Type B pancreatic cell (in vitro differentiated cells): ENCODE measurements at places on chromosomes 12 and 14.

- no peaks in the 10 kb centered on the region for H3K27me3 ChIP-seq
- no peaks in the 10 kb centered on the region for H3K36me3 ChIP-seq
- no peaks in the 10 kb centered on the region for H3K4me1 ChIP-seq
- DNase-seq, result peak; percentile 61
- H3K27ac ChIP-seq, result no peak overlapping the region
Measured at GRCh38 chr14:99034711-99035171, 237.3 kb downstream of the BCL11B start.

GRCh38 chr12:4027412-4027811, 154.2 kb upstream of the PARP11 start:
- H3K4me1 ChIP-seq, result peaks cover 29% of the 10 kb centered on the region
- peak overlapping the region; percentile 51 for H3K27ac ChIP-seq
- DNase-seq, result no peak
- peaks cover 5% of the 10 kb centered on the region for H3K36me3 ChIP-seq
- H3K27me3 ChIP-seq, result peaks cover 30% of the 10 kb centered on the region
- H3K4me3 ChIP-seq, result no peak overlapping the region

DNA sequence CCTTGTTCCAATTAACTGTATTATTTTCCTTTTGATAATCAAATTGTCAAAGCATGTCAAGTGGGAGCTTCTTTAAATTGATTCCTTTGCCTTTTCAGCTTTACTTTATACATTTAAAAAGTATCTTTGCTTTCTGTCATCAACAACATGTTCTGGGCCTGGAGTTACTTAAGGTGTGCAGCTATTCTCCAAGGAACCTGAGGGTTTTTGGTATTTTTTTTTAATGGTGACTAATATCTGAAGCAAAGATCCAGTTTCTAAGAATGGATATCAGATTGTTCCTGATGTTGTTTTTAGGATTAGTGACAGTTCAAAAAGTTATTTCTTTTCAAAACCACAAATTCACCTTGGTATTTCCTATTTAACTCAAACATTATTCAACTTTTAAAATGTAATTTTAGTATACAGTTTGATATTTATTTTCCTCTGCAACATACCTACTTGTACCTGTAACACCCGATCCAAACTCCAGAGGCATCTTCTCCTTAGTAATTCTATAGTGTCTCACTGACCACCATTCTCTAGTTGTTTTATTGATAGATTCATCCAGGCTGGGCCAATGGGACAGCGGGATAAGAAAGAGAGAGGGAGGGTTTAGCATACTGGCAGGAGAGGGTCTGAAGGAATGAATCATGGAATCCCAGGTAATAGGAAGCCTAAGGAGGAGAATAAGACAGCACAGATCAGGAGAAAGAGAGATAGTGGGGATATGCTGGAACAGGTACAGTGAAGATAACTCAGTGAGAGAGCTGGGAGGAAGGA, 3.1 kb downstream of the CBLN3 start:
- peak overlapping the region; percentile 42 for H3K4me3 ChIP-seq
- H3K36me3 ChIP-seq, result no peaks in the 10 kb centered on the region
- no peaks in the 10 kb centered on the region for H3K27me3 ChIP-seq
- no peak for DNase-seq
- H3K4me1 ChIP-seq, result peaks cover 5% of the 10 kb centered on the region

- H3K4me1 ChIP-seq, result peaks cover 17% of the 10 kb centered on the region
- H3K27me3 ChIP-seq, result no peaks in the 10 kb centered on the region
- H3K4me3 ChIP-seq, result no peak overlapping the region
- no peak for DNase-seq
- H3K27ac ChIP-seq, result no peak overlapping the region
- H3K36me3 ChIP-seq, result peaks cover 30% of the 10 kb centered on the region
Measured at GRCh38 chr14:99910337-99911309, 117.4 kb downstream of the EML1 start.

DNA sequence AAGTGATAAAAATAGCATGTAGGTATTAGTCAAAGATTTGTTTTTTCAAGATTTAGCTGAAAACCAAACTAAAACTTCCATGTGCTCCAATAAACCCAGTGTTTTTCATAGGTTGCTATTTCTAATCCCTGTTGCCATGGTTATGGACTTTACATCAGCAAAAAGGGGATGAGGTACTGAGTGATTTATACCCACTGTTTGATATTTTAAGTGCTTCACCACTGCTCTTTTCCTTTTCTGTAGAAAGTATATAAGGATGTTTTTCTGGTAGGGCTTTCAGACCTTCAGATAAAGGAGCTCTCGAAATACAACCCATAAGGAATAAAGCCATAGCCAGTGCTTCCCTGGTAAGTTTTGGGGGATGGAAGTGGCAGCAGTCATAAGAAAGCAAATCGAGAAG, at the start of gene OTOGL:
OTOGL (plus strand) TSS at position 279 of the 400 bp plus-strand sequence. CDS start 109,895 bp downstream, outside the sequence.
- H3K4me3 ChIP-seq, result no peak within 1 kb of the TSS
- no peaks in the 10 kb centered on the region for H3K4me1 ChIP-seq
- H3K27me3 ChIP-seq, result no peaks in the 10 kb centered on the region
- no peak for DNase-seq
- no peak within 1 kb of the TSS for H3K27ac ChIP-seq
- H3K36me3 ChIP-seq, result no peaks in the 10 kb centered on the region

- peaks cover 13% of the 10 kb centered on the region for H3K36me3 ChIP-seq
- peaks cover 8% of the 10 kb centered on the region for H3K27me3 ChIP-seq
- H3K4me3 ChIP-seq, result peak overlapping the region; percentile 29
- peaks cover 19% of the 10 kb centered on the region for H3K4me1 ChIP-seq
- no peak for DNase-seq
- H3K27ac ChIP-seq, result no peak overlapping the region
Measured at GRCh38 chr12:58346032-58346632, 404.8 kb downstream of the ATP23 start.

- peaks cover 8% of the 10 kb centered on the region for H3K4me1 ChIP-seq
- H3K27ac ChIP-seq, result no peak overlapping the region
- peaks cover 42% of the 10 kb centered on the region for H3K36me3 ChIP-seq
- H3K4me3 ChIP-seq, result no peak overlapping the region
- H3K27me3 ChIP-seq, result no peaks in the 10 kb centered on the region
Measured at GRCh38 chr12:1313906-1314305, 280.5 kb downstream of the FBXL14 start.

- H3K27ac ChIP-seq, result no peak overlapping the region
- H3K27me3 ChIP-seq, result peaks cover 7% of the 10 kb centered on the region
- H3K36me3 ChIP-seq, result no peaks in the 10 kb centered on the region
- H3K4me1 ChIP-seq, result peaks cover 5% of the 10 kb centered on the region
Measured at GRCh38 chr12:27453421-27453820, 6.9 kb downstream of the SMCO2 start.

DNA sequence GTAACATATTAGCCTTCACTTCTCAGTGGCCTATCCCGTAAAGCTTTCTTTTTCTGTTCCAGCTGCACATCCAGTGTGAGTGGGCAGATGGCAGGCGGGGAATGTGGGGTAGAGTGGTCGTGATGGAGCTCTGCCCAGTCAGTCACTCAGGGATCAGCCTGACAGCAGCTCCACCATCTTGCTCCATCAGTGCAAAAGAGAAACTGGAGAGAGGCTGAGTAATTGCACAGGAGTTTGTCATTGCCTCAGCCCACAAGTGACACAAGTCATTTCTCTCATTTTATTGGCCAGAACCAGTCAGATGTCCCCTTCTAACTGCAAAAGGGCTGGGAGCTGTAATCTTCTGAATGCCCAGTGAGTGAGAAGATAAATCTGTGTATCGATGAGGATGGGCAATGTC, 66.5 kb downstream of the ATP23 start:
- H3K4me3 ChIP-seq, result no peak overlapping the region
- DNase-seq, result no peak
- no peaks in the 10 kb centered on the region for H3K36me3 ChIP-seq
- H3K4me1 ChIP-seq, result no peaks in the 10 kb centered on the region

DNA sequence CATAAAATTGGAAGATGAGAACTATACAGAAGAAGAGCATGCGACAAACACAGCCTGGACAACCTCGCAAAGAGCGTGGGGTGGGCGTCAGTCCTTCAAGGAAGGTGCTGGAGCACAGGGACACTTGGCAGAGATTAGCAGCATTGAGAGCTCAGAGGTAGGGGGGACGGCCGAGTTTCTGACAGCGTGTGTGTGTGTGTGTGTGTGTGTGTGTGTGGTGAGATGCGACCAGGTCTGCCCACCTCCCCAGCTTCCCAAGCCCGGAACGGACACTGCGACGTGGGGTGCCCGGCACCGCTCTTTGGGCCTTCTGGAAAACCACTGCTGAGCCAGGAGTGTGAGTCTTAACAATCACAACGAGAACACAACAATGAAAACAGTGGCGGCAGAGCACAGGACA, 17.9 kb upstream of the FBXO21 start:
- H3K27ac ChIP-seq, result no peak overlapping the region
- H3K4me3 ChIP-seq, result no peak overlapping the region
- DNase-seq, result no peak
- H3K36me3 ChIP-seq, result no peaks in the 10 kb centered on the region
- H3K4me1 ChIP-seq, result peaks cover 6% of the 10 kb centered on the region

DNA sequence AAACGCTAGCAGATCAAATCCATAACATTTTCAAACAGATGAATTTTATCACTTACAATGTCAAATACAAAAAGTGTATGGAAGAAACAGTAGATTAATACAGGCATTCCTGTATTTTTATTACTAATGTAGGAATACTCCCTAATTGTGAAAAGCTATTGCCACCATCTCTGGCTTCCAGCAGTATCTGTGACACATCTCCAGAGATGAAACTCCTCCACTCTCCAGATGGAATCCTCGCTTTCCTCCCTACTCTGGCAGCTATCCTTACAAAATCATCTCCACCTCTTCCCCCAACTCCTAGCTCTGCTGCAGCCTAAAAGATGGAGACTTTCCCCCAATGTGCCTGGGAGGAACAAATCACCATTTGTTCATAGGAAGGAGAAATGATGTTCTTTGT, 211.4 kb downstream of the SSPN start:
- H3K27me3 ChIP-seq, result no peaks in the 10 kb centered on the region
- no peak for DNase-seq
- peaks cover 16% of the 10 kb centered on the region for H3K36me3 ChIP-seq

GRCh38 chr12:49121047-49121696, 10.0 kb downstream of the TUBA1B start:
- DNase-seq, result no peak
- no peaks in the 10 kb centered on the region for H3K27me3 ChIP-seq
- peaks cover 5% of the 10 kb centered on the region for H3K4me1 ChIP-seq
- no peak overlapping the region for H3K4me3 ChIP-seq
- H3K36me3 ChIP-seq, result peaks cover 4% of the 10 kb centered on the region
- H3K27ac ChIP-seq, result no peak overlapping the region

DNA sequence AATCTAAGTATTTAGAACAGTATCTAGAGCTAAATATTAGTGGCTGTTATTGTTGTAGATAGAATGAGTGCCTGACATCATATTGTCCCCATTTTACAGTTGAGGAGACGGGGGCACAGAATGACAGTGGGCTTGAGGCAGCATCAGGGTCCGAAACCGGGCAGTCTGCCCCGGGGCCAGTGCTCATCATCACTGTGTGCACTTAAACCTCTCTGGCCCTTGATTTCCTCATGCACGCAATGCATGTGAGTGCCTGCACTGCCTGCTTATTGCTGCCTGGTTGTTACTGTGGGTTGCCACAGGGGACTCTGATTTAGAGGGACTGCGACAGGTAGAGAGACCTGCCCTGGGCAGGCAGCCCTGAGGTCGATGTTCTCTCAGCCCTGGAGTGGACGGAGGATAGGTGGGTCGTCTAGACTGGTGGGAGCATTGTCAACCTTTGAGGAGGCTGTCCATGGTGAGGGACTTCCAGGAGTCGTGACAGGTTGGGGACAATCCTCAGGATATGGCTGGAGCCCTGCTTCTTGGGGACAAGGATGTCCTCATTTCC, 9.8 kb downstream of the ACVRL1 start:
- H3K4me1 ChIP-seq, result peaks cover 27% of the 10 kb centered on the region
- no peak for DNase-seq
- no peaks in the 10 kb centered on the region for H3K36me3 ChIP-seq
- no peak overlapping the region for H3K27ac ChIP-seq
- H3K27me3 ChIP-seq, result no peaks in the 10 kb centered on the region

DNA sequence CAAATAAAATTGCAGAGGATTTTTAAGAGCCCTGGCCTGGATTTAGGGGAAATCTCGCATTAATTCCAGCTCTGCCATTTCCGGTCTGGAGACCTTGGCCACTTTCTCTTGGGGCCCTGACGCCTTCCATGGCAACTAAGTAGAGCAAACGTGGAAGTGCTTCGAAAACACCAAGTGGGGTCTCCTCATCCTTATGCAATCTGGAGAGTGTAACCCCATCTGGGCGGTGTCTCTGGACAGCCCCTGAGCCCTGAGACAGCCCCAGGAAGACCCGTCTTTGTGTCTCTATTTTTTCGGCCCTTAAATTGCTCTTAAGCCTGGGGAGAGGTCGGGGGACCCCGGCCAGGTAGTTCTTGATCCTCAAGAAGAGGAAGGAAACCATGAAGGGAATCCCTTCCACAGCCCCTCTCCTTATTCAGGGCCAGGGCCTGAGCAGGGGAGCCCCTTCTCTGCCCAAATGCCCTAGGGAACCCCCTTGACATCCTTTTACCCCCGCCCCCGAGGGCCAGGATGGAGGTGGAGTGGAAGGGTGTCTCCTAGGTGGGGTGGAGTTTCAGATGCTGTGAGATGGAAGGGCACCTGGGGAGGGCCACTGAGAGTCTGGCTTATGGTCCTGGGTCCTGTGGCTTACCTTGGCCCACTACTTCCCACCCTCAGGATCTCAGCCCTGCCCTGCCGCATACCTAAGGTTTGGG, 17.6 kb upstream of the NR4A1 start:
- H3K4me3 ChIP-seq, result peak overlapping the region; percentile 75
- no peak for DNase-seq
- H3K4me1 ChIP-seq, result peaks cover 26% of the 10 kb centered on the region
- H3K27me3 ChIP-seq, result peaks cover 31% of the 10 kb centered on the region
- no peaks in the 10 kb centered on the region for H3K36me3 ChIP-seq

DNA sequence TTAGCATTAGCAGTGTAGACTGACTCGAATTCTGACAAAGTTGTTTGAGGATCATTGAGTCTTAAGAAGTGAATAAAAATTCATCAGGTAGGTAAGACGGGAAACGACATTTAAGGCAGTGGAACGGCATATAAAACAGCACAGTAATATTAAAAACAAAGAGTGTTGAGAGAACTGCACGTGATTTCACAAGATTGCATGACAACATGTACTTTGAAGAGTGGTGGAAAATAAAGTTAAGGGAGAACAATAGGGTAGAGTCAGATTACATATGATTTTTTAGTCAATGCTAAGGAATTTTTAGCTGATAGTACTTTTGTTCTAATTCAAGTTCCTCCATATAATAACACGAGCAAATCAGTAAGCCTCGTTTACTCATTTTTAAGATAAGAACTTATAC, 115.4 kb downstream of the SOX5 start:
- peaks cover 5% of the 10 kb centered on the region for H3K4me1 ChIP-seq
- H3K27me3 ChIP-seq, result no peaks in the 10 kb centered on the region
- DNase-seq, result no peak
- H3K4me3 ChIP-seq, result no peak overlapping the region
- peaks cover 6% of the 10 kb centered on the region for H3K36me3 ChIP-seq

DNA sequence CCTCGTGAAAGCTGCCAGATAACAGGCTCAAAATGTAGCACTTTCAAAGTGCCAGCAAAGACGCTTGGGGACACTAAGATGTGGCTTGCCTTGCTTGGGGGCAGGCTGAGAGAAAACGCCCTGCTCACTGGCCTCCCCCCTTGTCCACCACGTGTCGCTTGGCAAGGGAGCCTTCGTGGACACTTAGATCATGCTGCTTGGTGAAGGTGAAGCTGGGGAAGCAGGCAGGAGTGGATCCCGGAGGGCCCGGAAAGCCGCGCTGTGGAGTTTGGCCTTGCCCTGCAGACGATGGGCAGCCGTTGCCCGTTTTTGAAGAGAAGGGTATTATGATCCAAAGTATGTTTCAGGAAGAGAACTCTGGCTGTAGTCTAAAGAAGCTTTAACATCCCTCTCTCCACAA, 53.4 kb upstream of the BDKRB2 start:
- no peak overlapping the region for H3K27ac ChIP-seq
- H3K27me3 ChIP-seq, result no peaks in the 10 kb centered on the region
- peaks cover under 1% of the 10 kb centered on the region for H3K4me1 ChIP-seq
- no peak overlapping the region for H3K4me3 ChIP-seq
- DNase-seq, result peak; percentile 32

GRCh38 chr14:101201535-101202151, 298.1 kb upstream of the RTL1 start:
- H3K4me3 ChIP-seq, result no peak overlapping the region
- no peaks in the 10 kb centered on the region for H3K36me3 ChIP-seq
